Hindlimb muscle (tissue), 1 donor: ENCODE measurements at places on chromosomes 3 and 15. TPM values are rescaled to one million over a fixed set of nuclear protein-coding genes. Genes with fewer than 3 reads are reported as not detected.

The INKA1 gene
- polyA plus RNA-seq = 7.4 TPM

The TMIE gene
- 0.63 TPM for polyA plus RNA-seq

The LMAN1L gene
- polyA plus RNA-seq = not detected

The SUCNR1 gene
- polyA plus RNA-seq = 0.10 TPM

The FHIT gene
- polyA plus RNA-seq = 5.5 TPM

The PIGB gene
- polyA plus RNA-seq = 8.9 TPM

The STRA6 gene
- 0.68 TPM for polyA plus RNA-seq

The GCNT3 gene
- 0.19 TPM for polyA plus RNA-seq

The CTNNB1 gene
- polyA plus RNA-seq = 283 TPM

The VEPH1 gene
- polyA plus RNA-seq = 1.0 TPM

The CA12 gene
- 0.83 TPM for polyA plus RNA-seq

The FEZF2 gene
- not detected for polyA plus RNA-seq

The MYL3 gene
- polyA plus RNA-seq = 167 TPM

- no peak for DNase-seq
These were observed 23.8 kb upstream of the CNTN6 start for GRCh38 chr3:1068985-1069384.

DNA sequence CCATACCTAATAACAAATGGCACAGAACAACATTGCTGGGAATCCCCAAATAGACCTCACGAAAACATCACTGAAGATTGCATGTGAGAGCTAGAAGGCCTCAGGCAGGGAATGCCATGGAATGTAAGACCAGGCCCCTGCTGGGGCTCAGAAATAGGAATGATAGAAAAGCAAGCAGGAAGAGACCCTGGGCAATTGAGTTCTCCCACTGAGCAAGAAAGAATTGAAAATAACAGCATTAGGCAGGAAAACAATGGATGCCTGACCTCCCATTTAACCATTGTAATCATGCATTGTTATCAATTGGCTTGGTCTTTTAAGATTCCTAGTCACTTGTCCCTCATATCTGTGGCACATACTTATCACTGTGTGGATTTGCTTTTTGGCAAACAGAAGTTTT is 581.6 kb downstream of the FHIT start:
- no peak for DNase-seq

DNA sequence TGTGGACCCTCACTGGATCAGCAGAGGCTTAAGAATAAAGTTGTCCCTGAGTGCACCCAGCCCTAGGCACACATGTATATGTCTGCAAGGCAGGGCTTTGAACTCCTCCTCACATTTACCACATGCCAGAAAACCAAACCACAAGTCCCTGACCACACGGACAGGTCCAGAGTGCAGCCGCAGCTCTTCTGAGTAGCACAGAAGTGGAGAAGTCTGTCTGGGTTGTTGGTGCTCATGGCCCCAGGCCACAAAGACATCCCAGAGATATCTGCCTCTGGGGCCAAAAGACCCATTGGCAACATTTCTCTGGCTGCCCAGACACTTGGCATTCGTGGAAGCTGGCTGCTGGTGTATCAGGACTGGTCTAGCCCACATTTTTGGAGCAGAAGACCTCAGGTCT is 17.4 kb downstream of the SUSD5 start:
- DNase-seq = no peak

DNA sequence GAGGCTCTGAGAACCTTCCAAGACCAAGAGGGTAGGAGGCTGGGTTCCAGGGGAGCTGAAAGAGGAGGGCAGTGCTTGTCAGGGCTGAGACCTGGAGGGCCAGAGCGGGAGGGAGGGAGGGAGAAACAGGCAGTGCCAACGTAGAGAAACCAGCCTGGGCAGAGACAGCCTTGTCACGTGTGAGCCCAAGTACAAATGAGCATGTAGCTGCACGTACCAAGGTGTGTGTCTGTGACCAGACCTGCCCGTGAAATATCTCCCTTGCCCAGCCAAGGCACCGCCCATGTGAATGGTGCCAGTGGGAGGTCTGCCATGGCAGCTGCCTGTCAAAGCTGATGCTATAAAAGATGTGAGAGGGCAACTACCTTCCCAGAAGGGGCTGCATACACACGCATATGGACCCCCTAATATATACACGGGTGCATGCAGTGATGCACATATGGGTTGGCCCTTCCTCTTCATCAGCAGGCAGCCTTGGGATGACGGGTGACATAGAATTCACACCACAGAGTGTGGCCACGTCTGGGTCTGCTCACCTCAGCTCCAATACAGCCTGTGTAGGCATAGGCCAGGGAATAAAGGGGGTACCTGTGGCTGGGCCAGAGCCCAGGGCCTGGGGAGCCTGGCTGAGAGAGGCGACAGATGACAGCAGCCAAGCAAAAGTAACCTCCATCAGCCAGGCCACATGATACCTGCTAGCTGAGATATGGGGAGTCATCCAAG is 7.8 kb upstream of the CTDSPL start:
- DNase-seq = no peak

GRCh38 chr3:193831495-193832455 is 238.8 kb downstream of the OPA1 start:
- DNase-seq = no peak

DNA sequence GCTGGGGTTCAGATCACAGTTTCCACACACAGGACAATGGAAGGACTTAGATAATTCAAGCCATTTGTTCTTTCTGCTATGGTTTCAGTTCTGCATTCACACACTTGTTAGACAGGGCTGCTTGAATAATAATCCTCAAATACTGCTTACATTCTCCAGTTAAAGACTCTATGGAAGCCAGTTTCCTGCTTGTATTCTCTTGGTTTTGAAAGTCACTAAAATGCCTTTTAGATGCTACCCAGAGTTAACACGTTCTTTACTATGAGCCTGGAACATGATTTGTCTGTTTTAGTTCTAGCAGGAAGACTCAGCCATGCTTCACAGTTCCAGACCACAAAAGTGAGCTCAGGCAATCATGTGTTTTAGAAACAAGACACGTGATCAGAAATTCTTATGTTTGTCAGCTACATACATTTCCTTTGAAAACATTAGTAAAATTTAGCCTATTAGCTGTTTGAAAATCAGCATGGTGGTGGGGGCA is 152.4 kb downstream of the LEKR1 start:
- no peak for DNase-seq

DNA sequence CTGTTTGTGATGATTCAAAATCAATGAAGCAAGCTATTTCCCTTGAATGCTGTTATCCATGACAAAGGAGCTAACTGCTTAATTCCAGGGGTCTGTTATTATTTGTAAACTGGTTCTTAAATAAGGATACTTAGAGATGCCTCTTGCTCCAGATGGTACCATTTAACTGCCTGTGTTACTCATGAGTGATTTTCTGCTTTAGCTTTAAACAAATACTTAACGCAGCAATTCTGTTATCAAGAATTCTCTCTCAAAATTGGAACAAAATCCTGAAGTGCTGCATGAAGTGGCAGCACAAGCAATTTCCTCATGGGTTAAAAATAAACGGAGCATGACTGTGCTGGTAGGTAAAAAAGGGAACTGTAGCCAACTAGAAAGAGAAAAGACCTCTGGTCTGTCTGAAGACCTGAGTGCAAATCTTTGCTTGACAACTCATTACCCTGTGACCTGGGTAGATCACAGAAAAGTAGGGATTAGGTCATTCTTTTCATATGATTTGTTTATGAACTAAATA is 62.5 kb upstream of the GBE1 start:
- no peak for DNase-seq

GRCh38 chr15:84987949-84988624 is 6.4 kb downstream of the PDE8A start:
- no peak for DNase-seq

GRCh38 chr3:134253475-134254226 is 3.0 kb upstream of the RYK start:
- DNase-seq = no peak

DNA sequence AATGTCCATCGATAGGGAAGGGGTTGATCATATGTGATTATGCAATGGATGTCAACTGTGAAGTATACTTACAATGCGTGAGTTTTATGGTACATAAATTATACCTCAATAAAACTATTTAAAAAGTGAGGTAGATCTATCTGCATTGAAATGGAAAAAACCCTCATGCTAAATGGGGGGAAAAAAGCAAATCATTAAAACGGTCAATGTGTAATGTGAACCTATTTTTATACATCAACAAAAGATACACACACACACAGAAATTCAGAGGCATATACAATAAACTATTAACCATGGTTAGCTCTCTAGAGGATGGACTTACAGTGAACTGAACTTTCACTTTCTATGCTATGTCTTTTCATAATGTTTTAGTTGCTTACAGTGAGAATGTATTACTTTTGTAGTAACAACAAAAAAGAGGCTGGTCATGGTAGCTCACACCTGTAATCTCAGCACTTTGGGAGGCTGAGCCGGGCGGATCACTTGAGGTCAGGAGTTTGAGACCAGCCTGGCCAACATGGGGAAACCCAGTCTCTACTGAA is 23.1 kb downstream of the STIMATE start:
- DNase-seq = no peak

GRCh38 chr3:188468196-188468595 is 314.2 kb downstream of the LPP start:
- DNase-seq = no peak

DNA sequence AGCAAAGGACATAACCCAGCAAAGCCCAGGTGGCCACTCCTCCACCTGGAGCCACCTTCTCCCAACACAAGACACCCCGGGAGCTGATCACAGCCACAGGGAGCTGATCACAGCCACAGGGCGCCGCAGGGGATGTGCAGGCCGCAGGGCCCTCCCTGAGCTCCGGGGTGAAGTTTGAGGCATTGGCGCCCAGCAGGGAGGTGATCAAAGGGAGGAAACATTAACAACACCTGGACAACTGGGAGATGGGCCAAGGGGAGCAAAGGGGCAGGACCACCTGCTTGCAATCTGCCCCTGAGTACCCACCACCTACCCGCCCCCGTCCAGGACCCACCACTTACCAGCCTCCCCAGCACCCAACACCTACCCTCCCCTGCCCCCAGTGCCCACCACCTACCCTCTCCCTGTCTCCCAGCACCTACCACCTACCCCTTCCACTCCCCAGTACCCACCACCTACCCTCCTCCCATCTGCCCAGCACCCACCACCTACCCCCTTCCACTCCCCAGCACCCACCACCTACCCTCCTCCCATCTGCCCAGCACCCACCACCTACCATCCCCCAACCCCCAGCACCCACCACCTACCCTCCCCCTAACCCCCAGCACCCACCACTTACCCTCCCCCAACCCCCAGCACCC is 2.4 kb downstream of the UROC1 start:
- DNase-seq = no peak

GRCh38 chr3:17239417-17239816 is 354.7 kb downstream of the PLCL2 start:
- no peak for DNase-seq

GRCh38 chr3:43162230-43163084 is 56.6 kb upstream of the POMGNT2 start:
- peak; percentile 39 for DNase-seq

DNA sequence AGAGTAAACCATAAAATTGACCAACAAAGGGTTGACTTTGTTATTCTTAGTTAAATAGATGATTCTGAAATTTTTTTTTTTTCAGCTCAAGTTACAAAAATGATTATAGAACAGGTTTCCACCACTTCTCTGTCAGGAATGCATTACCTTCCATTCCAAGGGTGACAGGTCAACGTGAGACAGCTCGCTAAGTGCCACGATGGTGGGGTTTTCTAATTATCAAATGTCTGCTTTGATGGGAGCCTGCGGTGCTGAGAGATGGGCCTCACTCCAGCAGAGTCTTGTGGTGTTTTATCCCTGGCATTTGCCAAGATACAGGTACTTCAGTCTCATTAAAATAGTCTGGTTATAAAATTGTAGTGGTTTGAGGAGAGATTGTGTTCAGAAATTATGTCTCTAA is 80.3 kb downstream of the CGNL1 start:
- DNase-seq = no peak
